ENCODE measurements at places on chromosomes 5 and 9. TPM values are rescaled to one million over a fixed set of nuclear protein-coding genes. Genes with fewer than 3 reads are reported as not detected.

DNA sequence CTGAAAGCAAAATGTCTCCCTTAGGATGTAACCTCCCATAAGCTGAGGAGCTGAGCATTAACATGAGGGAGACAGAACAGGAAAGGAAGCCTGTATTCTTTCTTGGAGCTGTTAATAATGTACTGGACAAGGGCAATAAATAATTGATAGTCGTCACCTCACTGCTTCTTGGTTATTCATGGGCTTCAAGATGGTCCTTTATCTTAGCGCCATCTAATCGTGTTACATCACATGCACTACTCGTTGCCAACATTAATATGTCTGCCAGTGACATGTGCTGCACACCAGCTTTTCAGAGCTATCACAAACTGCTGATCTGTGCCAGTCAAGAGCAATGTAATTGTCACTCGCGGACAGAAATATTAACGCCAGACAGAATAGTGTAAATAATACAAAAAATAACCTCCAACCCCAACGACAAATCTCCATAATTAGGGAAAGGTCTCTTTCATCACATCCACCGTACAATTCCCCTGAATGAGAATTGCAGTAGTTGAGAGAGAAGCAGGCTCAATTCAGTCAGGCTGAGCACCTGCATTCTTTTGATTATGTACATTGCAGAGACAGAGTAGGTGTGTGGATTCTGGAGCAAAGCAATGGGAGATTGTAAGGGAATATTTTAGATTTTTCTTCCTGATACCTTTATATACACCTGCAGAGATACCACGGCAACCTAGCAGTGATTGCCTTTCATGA, 267.1 kb downstream of the SPATA31D1 start:
- no peak for DNase-seq

DNA sequence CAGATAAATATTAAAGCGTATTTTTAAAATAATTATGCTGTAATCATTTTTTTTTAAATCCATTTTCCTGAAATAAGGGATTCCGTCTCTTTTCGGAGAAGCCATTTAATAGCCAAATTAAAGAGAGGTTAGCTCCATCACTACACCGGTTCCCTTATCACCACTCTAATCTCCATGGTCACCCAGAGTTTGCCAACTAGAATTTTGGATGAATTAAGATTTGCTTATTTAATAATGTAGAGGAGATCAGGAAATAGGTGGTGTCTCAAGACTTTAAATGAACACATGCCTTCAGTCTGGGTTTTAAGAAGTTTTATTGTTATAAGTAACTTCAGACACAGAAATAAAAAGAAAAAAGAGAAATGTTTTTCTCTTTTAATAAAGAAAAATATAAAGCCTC, 151.7 kb downstream of the TTC39B start:
- DNase-seq = no peak

DNA sequence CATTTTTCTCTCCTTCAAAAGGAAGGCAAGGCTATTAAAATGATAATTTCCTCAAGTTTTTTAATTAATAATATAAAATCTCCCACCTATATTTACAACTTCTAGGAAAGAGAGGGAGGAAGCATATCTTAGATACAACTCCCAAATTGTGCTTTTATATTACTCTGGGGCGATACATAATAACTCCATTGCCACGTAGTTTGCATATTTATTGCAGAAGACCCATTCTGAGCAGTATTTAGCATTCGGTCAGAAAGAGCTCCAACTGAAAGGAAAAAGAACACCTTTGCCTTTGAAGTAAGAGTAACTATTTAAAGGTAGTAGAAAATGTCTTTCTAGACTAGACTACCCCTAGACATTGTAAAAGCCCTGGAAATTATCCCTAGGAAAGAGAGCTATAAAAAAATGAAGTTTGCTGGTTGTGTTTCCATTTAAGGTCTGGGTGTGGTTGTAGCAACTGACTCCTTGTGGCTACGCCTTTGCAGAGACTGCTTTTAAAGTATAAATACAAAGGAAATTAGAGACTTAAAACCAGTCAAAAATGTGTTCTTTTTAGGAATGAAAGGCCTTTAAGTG, 566.1 kb downstream of the ZNF608 start:
- DNase-seq = no peak

GRCh38 chr9:1024112-1024511, 26.0 kb upstream of the DMRT2 start:
- no peak for DNase-seq

The SGCD gene
- total RNA-seq = not detected

Measured in activated T-helper 1 cell treated with anti-CD3 and anti-CD28 coated beads, Interleukin-12 subunit alpha, Interleukin-12 subunit beta, Interleukin-2, Interleukin-4 antibody, amounts not matched to agents 30 ng/mL and 10 ng/mL and 1 ng/mL, durations not matched to agents 14 hours and 24 hours and 36 hours (primary cell).